HTR-8/SVneo (cell line): ENCODE measurements at places on chromosomes 12 and 14.

DNA sequence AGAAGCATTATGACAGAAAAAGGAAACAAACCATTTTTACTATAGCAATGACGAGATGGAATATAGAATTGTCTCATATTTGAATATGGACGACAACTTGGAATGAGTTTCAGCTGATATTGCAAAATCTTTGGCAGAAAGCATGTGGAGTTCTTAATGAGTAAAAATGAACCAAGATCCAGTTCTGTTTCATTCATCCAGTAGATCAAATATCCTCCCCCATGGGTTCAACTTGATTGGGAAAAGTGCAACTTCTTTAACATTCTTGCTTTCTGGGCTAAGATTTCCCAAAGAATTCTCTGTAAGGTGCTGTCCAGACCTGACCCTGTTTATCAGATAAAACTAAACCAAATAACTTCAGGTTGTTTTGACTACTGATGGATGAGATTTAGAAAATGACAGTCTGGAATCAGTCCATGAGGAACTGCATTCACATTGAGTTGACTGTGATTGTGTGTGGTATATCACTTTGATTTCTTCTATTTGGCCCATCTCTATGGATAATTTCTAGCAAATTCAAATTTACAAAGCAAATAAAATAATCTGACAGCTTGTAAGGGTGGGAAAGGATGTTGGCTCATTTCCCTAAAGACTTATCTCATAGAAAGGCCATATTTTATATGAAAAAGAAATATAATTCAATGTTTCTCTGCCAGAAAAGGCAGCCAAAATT lies 267.4 kb downstream of the ADAMTS20 start:
- no peak for DNase-seq

- DNase-seq: no peak
Observed at GRCh38 chr12:20444595-20445170, 76.3 kb downstream of the PDE3A start.

GRCh38 chr12:45331552-45331951 lies 115.7 kb downstream of the ANO6 start:
- DNase-seq: no peak

GRCh38 chr14:94213741-94214140 lies 39.6 kb downstream of the PPP4R4 start:
- DNase-seq: no peak

GRCh38 chr14:103108749-103109207 lies 14.3 kb downstream of the EXOC3L4 start:
- DNase-seq: peak; percentile 68

GRCh38 chr14:96117101-96117897 lies 78.1 kb downstream of the C14orf132 start:
- DNase-seq: no peak

DNA sequence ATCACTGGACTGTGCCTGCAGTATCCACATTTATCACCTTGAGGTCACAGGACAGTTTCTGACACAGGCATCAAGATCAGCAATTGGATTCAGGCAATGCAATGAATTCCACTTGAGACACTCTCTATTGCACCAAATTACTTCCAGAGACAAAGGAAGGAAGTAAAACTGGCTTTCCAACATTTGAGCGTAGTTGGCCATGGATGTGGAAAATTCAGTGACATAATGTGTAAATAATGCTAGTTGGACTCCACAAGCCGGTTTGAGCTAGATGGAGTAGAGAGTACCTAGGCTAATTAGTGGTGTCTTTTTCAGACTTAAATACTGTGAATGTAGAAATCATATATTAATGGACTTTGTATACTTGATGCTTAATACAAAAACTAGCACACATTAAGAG lies 168.3 kb upstream of the SYT1 start:
- DNase-seq: no peak

DNA sequence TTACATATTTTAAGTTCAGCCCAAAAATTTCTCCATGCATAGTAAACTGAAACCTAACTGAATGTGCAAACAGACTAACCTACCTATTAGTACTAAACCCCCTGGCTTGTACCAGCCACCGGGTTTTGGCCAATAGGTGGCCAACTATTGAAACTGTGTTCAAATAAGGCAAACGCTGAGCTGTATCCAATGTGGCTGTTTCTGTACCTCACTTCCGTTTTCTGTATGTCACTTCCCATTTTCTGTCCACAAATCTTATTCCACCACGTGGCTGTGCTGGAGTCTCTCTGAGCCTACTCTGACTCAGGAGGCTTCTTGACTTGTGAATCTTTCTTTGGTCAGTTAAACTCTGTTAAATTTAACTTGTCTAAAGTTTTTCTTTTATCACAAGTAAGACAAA lies 6.0 kb upstream of the FBXO34 start:
- no peak for DNase-seq

- no peak for DNase-seq
Observed at GRCh38 chr14:89067293-89067972, 243.0 kb downstream of the TTC8 start.

DNA sequence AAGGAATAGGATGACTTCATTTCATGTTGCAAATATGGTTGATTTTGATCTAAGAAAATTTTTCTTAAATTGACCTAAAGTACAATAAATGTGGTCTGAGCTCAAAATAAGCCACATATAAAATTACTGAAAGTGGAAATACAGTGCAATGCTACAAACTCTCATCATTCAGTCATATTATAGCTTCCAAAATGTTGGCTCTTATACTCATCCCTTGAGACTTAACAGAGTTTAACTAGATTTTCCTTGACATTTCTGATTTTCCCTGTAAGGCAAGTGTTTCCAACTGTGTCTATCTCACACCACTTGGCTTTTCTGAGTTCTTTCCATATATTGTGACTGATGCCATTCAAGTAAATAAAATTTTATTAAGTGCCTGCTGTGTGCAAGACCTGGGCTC lies 123.7 kb upstream of the NTF3 start:
- no peak for DNase-seq

DNA sequence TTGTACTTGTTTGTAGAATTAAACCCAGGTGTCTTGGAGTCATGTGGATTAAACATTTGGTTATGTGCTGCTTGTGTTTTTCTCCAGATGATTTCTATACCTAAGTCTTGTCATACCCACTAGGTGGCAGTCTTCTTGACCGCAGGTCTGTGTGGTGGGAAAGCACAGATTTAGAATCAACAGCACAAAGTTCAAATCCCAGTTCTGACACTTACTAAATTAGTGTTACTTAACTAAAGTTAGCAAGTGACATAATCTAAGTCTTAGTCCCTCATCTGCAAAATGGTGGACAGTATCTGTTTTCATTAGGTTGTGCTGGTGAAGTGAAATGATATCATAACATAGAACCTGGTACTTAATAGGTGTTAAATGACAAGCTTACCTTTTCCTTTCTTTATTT lies 151.0 kb upstream of the ARHGAP5 start:
- peak; percentile 58 for DNase-seq

GRCh38 chr14:51441001-51441400 lies 201.0 kb downstream of the TMX1 start:
- DNase-seq: no peak
